ENCODE measurements at places on chromosomes 2 and 18.

GRCh38 chr2:204360218-204361007 is 184.9 kb upstream of the PARD3B start:
- DNase-seq, result no peak

GRCh38 chr18:22282311-22283115 is 113.1 kb downstream of the GATA6 start:
- peak; percentile 64 for DNase-seq

DNA sequence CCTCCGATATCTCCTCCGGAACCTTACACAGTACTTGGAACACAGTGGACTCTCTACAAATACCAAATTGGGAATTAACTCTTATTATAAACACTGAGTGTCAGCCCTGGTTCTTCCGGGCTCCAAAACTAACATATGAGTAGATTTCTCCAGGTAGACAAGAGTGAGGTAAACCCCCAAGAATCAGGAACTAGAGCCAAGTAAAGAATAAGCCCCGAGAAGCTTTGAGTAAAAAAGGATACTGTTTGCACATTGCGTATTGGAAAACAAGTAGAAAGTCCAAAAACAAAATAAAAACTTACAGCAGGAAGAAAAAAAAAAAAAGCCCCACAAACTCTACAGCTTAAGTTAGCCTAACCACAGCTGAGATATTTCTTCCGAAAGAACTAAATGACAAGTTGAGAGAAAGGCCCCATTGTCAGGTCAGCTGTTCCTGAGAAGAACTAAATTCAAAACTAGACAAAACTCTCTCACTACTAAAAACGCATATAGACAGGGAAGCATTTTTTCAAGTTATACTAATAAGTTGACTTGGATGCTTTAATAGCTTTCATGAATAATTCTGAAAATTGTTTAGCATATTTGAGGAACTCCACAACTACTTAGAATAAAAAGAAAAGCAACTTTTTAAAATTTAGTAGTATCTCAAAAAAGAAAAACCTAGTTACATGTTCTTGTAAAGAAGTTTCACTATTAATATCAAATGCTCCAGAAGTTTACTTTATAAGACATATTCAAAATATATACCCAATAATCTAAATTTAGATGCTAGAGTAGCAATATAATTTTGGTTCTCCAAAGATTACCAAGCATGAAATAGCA is 4.3 kb upstream of the HAAO start:
- DNase-seq, result no peak

- no peak for DNase-seq
Observed at GRCh38 chr2:239000089-239000488, 152.2 kb downstream of the TWIST2 start.

GRCh38 chr2:96897491-96898134 is 27.7 kb upstream of the SEMA4C start:
- no peak for DNase-seq

DNA sequence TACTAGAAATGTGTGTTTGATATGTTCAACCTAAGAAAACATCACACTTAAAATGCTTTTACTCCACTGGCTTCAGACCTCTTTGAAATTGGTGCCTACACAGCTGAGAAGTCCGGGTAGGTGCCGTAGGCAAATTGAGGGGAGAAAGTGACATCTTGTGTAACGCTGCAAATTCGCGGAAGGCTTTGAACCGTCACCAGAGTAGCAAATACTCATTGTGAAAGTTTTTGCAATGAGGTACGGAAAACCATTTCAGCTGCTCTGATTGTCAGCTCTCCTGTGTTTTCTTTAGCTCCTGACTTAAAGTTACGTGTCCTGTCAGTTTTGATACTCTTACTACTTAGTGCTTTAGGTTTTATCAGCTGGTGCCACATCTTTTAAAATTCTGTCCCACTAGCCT is 224.5 kb downstream of the FAM210A start:
- peak; percentile 7 for DNase-seq

GRCh38 chr2:83953697-83954096 is 505.4 kb downstream of the SUCLG1 start:
- no peak for DNase-seq

DNA sequence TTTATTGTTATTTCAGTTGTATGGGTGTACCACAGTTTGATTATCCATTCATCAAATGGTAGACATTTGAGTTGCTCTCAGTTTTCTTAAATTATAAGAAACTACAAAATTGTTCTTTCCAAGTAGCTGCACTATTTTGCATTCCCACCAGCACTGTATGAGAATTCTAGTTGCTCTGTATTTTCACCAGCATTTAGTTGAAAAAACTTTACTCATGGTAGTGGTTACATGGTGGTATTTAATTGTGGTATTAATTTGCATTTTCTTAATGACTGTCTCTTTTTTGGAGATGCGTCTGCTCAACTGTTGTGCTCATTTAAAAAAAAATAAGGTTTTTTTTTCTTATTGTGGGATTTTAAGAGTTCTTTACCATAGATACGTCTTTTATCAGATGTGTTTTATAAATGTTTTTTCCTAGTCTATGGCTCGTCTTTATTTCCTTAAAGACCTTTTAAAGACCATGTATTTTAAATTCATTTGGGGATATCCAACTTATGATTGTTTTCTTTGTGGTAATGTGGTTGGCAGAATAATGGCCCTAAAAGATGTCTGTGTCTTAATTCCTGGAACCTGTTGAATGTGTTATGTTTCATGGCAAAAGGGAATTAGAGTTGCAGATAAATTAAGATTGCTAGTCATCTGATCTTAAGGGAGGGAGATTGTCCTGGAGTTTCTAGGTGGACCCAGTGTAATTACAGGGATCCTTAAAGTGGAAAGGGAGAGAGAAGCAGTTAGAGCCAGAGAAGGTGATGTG is 37.4 kb downstream of the UBE2F start:
- DNase-seq, result no peak

- DNase-seq, result peak; percentile 85
Observed at GRCh38 chr2:218892693-218893348, 12.2 kb downstream of the WNT10A start.

DNA sequence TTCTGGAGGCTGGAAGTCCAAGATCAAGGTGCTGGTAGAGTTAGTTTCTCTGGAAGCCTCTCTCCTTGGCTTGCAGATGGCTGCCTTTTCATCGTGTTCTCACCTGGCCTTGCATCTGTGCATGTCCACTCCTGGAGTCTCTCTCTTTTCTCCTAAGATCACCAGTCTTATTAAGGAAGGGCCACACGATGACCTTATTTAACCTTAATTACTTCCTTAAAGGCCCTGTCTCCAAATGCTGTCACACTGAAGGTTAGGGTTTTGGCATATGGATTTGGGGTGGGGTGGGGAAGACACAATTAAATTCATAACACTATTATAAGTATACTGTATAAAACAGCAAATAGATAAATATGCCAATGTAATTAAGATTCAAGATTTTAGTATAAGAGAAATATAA is 402.4 kb upstream of the HS6ST1 start:
- no peak for DNase-seq

- DNase-seq, result no peak
Observed at GRCh38 chr2:186531257-186531775, 45.3 kb downstream of the ZC3H15 start.

DNA sequence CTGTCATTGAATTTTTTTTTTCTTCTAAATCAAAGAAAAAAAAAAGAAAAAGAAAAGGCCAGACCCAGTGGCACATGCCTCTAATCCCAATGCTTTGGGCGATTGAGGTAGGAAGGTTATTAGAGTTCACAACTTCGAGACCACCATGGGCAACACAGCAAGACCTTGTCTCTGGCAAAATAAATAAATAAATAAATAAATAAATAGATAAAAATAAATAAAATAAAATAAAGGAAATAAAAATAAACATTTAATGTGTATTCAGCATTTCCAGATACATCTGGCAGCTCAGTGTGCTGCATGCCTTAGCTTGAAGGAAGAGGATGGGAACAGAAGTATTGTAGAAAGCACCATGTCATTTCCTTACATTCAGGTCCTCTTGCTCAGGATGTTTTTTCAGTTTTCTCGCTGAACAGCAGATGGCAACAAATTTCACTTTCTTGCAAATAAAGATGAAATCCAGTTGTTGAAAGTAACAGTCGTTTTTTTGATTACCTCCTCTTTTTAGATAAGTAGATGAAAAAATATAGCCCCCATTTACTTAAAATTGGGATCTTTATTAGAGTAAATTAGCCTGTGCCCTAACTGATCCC is 25.7 kb upstream of the FAM178B start:
- DNase-seq, result peak; percentile 55

- no peak for DNase-seq
Observed at GRCh38 chr2:72757177-72757775, 68.6 kb downstream of the EXOC6B start.

DNA sequence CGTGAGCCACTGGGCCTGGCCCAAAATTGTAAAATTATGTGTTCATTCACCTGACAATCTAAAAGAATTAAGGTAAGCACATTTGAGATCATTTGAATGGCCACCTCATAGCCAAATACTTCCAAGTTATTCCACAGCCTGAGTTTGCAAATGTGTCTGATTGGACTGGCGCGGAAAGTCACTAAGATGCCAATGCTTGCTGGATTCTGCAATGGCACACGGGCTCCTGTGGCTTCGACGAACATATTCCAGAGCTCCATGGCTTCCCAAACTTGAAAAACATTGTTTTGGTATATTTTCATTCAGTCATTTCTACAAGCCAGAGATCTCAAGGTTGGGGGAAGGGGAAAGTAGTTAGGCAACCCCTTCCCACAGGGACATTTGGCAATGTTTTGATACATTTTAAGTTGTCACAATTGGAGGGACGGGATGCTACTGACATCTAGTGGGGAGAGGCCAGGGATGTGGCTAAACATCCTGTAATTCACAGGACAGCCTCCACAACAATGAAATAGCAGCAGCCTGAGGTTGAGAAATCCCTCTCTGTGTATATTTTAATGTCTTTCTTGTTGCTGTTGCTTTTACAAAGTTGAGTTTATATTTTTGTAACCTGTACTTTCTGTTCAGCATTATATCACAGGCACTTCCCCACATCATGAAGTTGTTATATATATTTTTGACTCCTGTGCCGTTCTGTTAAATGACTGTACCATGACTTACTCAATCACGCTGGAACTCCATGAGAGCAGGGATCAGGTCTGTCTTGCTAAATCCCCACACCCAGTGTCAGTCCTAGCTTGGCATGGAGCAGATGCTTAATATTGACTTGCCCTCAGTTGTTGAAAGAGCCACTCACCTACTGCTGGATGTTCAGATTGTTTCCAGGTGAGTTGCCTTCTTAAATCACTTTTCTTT is 56.9 kb downstream of the COL4A4 start:
- peak; percentile 32 for DNase-seq

DNA sequence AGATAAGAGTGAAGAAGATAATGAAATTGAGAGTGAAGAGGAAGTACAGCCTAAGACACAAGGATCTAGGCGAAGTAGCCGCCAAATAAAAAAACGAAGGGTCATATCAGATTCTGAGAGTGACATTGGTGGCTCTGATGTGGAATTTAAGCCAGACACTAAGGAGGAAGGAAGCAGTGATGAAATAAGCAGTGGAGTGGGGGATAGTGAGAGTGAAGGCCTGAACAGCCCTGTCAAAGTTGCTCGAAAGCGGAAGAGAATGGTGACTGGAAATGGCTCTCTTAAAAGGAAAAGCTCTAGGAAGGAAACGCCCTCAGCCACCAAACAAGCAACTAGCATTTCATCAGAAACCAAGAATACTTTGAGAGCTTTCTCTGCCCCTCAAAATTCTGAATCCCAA is 15.7 kb downstream of the MSH6 start:
- DNase-seq, result no peak

GRCh38 chr2:3585261-3586109 is 9.4 kb upstream of the COLEC11 start:
- DNase-seq, result no peak

DNA sequence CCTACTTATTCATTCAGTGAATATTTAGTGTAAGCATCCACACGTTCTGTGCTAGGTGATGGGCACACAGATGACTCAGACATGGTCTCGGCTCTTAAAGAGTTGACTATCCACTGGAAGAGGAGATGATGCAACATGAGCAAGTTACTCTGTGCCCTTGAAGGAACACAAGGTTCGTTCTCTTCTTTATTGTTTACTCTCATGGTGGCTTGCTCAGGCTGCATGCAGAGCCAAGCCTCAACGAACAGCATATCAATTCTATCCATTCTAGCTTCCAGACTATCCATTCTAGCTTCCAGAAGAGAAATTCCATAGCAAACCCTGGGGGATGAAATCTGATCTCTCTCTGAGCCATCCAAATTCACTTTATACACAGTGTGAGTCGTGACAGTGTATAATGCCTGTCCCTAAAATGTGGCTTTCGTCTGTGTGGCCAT is 68.1 kb upstream of the CTAGE1 start:
- no peak for DNase-seq

DNA sequence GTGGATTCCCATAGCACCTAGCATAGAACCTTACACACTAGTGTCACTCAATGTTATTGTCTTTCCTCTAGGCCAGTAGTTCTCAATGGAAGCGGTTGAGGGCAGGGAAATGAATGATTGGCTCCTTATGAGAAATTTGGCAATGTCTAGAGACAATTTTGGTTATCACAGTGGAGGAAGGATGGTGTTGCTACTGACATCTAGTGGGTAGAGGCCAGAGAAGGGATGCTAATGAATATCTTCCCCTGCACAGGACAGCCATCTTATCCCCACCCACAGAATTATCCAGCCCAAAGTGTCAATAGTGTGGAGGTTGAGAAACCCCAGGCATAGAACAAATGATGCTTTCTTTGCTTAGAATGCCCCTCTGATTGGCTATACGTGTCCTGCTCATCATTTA is 15.8 kb downstream of the C18orf63 start:
- no peak for DNase-seq

GRCh38 chr2:18514526-18515461 is 45.7 kb downstream of the RDH14 start:
- DNase-seq, result no peak

DNA sequence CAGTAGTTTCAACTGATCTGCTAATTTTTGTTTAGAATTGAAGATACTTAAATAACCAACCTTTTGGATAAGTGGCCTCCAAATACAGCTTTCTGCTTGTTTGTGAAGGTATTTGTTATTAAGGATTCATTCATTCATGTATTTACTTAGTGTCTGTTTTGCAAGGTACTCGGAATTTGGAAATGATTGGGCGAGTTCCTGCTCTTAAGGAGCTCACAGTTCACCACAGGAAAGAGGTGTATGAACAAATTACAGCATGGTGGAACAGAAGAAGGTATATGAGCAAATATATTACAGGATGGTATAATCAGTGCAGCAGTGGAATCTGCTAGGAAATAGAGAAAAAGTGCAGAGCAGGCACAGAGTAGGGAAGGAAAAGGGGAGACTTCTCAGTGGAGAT is 4.5 kb downstream of the ACSL3 start:
- DNase-seq, result no peak

DNA sequence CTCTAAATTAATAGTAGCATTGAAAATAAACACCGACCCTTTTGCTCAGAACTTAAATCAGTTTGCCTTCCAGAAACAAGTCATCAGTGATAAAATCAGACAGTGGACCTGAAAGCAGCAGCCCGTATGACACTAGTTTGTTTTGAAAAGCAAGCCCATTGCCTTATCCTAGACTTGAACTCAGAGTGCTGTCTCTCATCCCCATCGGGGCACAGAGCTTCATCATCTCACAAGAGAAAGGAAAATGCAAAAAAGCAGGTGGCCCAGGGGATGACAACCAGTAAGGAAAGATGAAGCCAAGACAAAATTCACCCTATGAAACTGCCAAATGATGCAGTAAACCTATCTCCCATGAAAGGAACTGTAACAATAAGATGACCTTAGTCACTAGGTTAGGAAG is 71.2 kb downstream of the CERKL start:
- no peak for DNase-seq

Data from CD4-positive, alpha-beta T cell treated with Interleukin-15 for 4 hours (primary cell).